ENCODE measurements at places on chromosomes 16 and 17. TPM values are rescaled to one million over a fixed set of nuclear protein-coding genes. Genes with fewer than 3 reads are reported as not detected.

GRCh38 chr16:79757968-79758367 lies 157.4 kb upstream of the MAF start:
- peak; percentile 2 for DNase-seq
- H3K27ac ChIP-seq, result no peak overlapping the region
- no peaks in the 10 kb centered on the region for H3K36me3 ChIP-seq
- peaks cover 6% of the 10 kb centered on the region for H3K4me1 ChIP-seq
- H3K4me3 ChIP-seq, result no peak overlapping the region

DNA sequence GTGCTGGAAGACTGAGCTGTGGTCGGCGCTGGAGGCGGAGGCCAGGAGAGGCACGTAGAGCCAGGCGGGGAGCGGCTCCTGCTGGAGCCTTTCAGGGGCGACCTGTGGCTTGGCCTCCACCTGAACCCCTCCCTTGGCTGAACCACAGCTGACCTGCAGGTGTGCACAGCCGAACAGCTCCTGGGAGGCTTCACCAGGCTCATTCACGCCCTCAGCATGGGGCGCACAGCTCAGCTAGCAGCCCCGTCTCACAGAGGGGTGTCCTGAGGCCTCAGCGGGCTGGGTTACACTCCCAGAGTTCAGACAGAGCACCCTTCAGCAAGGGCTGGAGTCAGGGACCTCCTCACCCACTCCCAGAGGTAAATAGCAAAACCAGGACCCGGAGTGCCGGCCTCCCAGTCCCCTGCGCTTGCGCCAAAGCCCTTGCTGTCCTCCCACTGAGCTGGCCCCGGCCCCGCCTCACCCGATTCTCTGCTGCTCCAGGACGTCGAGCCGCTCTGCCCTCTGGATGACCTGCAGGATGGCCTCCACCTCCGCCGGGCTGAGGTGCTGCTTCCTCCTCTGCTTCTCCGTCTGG lies 31.7 kb downstream of the RPH3AL start:
- no peak overlapping the region for H3K27ac ChIP-seq
- H3K36me3 ChIP-seq, result no peaks in the 10 kb centered on the region
- no peaks in the 10 kb centered on the region for H3K27me3 ChIP-seq
- H3K4me1 ChIP-seq, result no peaks in the 10 kb centered on the region
- H3K4me3 ChIP-seq, result no peak overlapping the region
- DNase-seq, result no peak

DNA sequence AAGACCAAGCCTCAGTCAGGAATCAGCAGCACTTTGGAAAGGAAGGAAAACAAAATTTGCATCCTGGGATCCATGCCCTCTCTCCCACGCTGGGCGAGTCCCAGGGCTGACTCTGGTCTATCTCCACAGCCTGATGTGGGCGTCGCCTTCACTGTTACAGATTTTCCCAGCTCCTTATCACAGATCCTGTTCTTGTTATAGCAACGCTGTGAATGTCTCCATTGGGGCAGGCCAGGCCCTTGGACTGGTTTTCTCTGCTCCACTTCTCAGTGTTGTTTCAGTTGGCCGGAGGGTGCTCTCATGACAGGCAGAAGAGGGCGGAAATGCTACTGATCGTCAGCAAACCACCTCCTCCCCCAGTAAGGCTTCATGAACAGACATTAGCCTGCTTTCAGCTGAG lies 127.9 kb upstream of the CDH11 start:
- H3K4me3 ChIP-seq, result no peak overlapping the region
- H3K4me1 ChIP-seq, result no peaks in the 10 kb centered on the region
- H3K27ac ChIP-seq, result no peak overlapping the region
- DNase-seq, result no peak
- no peaks in the 10 kb centered on the region for H3K27me3 ChIP-seq
- no peaks in the 10 kb centered on the region for H3K36me3 ChIP-seq

The SLC16A6 gene
- 2.3 TPM for total RNA-seq

The ANKRD40CL gene
- not detected for total RNA-seq

Measured in activated CD8-positive, alpha-beta T cell treated with anti-CD3 and anti-CD28 coated beads for 36 hours (primary cell).